ENCODE measurements at places on chromosomes 5 and 9.

GRCh38 chr9:134413890-134414623 lies 87.8 kb downstream of the RXRA start:
- peak; percentile 91 for DNase-seq

DNA sequence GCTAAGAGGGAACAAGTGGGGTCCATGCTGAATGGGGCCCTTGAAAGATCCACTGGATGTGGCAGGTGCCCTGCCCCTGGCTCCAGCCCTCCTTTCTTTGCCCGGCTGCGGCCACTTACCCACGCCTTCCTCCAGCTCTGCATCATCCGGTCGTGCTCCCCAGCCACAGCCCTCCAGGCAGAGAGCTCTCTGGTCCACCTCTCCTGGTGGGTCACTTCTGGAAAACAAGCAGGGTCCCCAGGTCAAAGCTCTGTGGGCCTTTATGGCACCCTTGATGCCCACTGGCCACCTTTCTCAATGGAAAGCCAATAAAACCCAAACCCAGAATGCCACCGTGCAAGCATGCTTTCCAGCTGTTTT lies 45.0 kb downstream of the SECISBP2 start:
- DNase-seq: no peak

DNA sequence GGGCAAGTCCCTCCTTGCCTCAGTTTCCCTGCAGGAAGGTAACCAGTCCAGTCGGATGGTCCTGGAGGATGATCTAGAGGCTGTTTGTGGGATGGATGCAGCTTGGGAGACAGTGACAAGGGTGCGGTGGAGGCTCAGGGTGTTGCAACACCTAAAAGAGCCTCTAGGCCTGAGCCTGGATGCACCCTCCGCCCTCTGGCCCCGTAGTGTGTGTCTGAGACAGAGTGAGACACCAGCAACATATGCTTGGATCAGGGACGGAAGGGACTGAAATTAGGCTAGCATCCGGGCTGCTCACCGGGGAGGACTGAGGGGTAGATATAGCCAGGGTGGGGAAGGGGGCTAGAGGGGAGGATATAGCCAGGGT lies 1.1 kb downstream of the CRAT start:
- no peak for DNase-seq

- no peak for DNase-seq
These were observed 10.9 kb downstream of the HK3 start for GRCh38 chr5:176888016-176888864.

GRCh38 chr5:140794595-140795258 lies at the start of gene PCDHA2:
Gene PCDHA2 (plus strand): TSS chr5:140794852.
- no peak for DNase-seq

DNA sequence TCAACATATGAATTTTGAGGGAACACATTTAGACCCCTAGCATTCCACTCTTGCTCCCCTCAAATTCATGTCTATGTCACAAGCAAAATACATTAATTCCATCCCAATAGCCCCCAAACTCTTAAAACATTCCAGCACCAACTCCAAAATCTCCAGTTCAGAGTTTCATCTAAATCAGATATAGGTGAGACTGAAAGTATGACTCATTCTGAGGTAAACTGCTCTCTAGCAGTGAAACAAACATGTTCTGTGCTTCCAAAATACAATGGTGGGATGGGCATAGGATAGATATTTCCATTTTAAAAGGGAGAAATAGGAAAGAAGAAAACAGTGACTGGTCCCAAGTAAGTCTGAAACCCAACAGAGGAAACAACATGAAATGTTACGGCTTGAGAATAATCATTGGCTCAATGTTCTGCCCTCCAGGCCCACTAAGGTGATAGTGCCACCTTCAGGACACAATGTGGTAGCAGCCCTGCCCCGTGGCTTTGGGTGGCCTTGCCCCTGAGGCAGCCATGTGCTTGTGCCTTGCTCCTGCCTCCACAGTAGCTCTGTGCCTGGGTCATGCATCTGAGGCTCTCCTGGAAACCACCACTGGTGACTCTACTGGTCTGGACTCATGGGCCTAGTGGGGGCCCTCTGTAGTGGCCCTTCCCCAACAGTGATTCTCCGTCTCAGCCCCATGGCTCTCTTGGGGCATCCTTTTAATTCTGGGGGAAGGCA lies 36.4 kb upstream of the IPPK start:
- DNase-seq: no peak

- no peak for DNase-seq
These were observed 36.5 kb downstream of the PPIC start for GRCh38 chr5:122999947-123000563.

DNA sequence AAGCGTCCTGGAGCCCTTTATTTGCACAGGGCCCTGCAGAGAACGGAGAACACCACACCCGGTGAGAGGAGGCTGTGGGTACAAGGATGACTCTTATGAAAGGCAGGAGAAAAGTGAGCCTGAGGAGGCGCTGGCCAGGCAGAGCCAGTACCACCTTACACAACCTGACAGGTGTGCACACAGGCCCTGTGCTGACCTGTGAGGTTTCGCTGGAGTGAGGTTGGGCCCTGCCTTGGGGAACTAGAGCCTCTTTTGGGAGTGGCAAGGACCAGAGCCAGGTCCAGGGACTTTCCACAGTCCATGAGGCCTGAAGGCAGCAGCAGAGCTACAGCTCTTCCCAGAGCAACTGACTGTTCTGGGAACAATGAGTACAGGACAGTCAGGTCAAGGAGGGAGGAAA lies 3.1 kb downstream of the SRD5A1 start:
- no peak for DNase-seq

- DNase-seq: no peak
These were observed 113.2 kb downstream of the PALM2AKAP2 start for GRCh38 chr9:109893241-109893640.

DNA sequence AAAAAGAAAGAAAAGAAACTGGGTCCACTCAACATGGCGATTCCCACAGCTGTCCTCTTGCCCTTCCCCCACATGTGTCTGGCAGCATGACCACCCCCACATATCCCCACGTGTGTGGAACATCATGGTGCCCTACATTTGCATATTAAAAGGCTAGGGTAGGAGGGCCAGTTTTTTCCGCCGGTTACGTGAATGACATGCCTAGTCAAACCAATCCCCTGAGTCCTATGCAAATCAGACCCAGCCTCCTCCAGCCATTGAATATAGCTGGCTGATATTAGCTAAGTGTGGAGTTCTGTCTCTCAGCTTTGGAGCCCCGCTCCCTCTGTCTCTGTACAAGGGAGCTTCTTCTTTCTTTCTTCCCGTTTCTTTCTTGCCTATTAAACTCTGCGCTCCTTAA lies 33.0 kb upstream of the CCDC112 start:
- no peak for DNase-seq

Data from DMS153 (cell line).